Activated gamma-delta T cell treated with Interleukin-2 at 50 U/mL for 16 hours (primary cell): ENCODE measurements at places on chromosomes 13 and 19.
A peak's percentile ranks its signal among the peaks of the same experiment; 100 is the strongest.

GRCh38 chr19:16117594-16118033, 5.9 kb downstream of the RAB8A start:
- DNase-seq, result no peak

DNA sequence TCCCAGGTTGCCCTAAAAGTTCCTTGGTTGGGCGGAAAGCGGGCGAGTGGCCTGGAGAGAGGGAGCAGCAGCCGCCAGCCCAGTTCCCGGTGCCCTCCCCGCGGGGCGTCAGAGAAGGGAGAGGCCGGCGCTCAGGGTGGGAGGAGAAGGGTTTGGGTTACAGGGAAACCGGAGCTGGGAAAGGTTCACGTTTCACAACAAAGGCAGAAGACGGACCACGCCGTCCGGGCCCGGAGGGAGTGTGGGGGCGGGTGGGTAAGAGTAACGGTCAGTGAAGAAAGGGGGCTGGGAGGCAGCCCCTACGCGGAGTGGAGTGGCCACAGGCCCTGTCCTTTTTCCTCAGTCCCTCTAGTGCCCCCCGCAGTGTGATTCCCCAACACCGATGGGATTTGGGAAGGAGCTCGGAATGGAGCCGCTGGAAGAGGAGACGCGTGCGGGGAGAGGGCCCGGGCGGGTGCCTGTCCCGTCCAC, 1.6 kb downstream of the SIX5 start:
- DNase-seq, result no peak

DNA sequence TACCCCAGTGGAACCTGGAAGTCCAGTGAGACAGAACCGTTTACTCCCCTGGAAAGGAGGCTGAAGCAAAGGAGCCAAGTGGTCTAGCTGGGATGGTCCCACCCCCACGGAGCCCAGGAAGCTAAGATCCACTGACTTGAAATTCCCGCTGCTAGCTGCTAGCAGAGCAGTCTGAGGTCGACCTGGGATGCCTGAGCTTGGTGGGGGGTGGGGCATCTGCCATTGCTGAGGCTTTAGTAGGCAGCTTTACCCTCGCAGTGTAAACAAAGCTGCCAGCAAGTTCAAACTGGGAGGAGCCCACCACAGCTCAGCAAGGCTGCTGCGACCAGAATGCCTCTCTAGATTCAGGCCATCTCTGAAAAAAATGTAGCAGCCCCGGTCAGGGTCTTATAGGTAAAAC, 437.0 kb downstream of the SUCLA2 start:
- no peak for DNase-seq

- no peak for DNase-seq
These were observed 1.3 kb downstream of the HSD11B1L start for GRCh38 chr19:5682107-5682482.

- DNase-seq, result no peak
These were observed 347.4 kb downstream of the LIG4 start for GRCh38 chr13:107867701-107868661.

GRCh38 chr19:43735957-43736356, 18.8 kb downstream of the SMG9 start:
- no peak for DNase-seq

GRCh38 chr13:109036078-109036780, 406.8 kb downstream of the MYO16 start:
- DNase-seq, result no peak

DNA sequence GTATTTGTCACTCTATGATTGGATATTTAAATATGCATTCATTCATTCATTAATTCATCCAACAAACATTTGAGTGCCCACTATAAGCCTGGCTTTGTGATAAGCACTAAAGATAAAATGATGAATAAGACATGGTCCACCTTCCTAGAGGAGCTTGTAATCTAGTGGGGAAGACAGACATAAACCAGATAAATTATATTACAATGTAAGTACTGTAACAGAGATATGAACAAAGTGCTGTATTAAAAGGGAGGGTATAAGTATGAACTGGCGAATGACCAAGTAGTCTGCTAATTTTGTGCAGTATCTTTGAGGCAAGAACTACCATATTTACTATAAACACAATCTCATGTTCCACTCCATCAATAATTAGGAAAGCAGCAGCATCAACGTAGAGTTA, 88.2 kb downstream of the RBM26 start:
- DNase-seq, result no peak

- no peak for DNase-seq
These were observed 3.7 kb downstream of the COL4A2 start for GRCh38 chr13:110310541-110311442.

GRCh38 chr19:14786421-14786851, 8.1 kb upstream of the ADGRE2 start:
- no peak for DNase-seq

- no peak for DNase-seq
These were observed 136.2 kb upstream of the MCF2L start for GRCh38 chr13:112832811-112833210.

GRCh38 chr19:13366529-13367143, 139.6 kb downstream of the CACNA1A start:
- DNase-seq, result no peak

GRCh38 chr13:95920485-95920884, 132.7 kb downstream of the UGGT2 start:
- no peak for DNase-seq

DNA sequence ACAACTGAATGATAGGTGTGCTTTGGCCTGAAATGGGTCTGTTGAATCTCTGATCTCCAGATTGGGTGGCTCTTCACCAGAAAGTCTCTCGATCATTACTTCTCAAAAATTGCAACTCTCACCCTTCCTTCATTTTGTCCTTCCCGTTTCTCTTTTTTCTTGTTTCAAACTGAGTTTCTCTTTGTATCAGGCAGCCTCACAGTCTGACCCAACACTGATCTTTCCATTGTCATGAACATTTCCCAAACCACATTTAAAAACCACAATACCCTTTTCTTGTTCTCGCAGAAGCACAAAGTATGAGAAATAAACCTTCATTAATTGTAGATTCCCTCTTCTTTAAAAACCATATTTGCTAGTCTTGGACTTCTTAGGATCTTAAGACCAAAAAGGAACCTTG, 33.6 kb upstream of the HMGB1 start:
- DNase-seq, result no peak

GRCh38 chr19:34364830-34365462, at the start of gene GPI:
Gene GPI (plus strand): TSS chr19:34365196. CDS start chr19:34365267, 71 bp downstream.
- DNase-seq, result peak; percentile 56

- DNase-seq, result no peak
These were observed 674 bp upstream of the FBXL12 start for GRCh38 chr19:9819596-9819909.

DNA sequence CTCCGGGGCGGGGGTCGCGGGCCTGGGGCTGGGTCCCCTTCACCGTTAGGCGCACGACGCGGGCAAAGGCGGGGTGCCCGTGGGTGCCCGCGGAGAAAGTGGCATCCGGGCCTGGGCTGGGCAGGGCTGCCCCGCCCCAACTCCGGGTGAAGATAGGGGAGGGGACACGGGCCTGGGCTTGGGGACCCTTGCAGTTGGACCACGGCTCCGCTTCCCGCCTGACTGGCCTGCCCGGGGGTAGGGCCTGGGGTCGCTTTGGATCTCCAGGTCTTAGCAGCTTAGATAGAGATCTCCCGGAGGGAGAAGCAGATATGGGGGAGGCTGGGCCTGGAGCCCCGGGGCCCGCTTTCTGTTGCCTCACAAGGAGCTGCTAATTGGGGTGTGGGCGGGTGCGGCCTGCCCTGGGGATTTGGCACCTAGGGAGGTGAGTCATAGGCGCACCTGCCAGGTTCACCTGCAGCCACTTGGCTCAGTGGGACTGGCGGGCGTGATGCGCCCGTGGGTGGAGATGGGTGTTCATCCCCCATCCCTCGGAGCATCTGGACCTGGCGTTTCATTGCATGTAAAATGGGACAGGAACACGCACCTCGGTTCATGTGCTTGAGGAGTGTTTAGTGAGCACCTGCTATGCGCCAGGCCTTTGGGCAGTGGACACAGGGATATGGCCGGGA, 585 bp downstream of the MAP1S start:
- DNase-seq, result no peak

- DNase-seq, result no peak
These were observed 2.1 kb upstream of the PTBP1 start for GRCh38 chr19:795073-795611.

DNA sequence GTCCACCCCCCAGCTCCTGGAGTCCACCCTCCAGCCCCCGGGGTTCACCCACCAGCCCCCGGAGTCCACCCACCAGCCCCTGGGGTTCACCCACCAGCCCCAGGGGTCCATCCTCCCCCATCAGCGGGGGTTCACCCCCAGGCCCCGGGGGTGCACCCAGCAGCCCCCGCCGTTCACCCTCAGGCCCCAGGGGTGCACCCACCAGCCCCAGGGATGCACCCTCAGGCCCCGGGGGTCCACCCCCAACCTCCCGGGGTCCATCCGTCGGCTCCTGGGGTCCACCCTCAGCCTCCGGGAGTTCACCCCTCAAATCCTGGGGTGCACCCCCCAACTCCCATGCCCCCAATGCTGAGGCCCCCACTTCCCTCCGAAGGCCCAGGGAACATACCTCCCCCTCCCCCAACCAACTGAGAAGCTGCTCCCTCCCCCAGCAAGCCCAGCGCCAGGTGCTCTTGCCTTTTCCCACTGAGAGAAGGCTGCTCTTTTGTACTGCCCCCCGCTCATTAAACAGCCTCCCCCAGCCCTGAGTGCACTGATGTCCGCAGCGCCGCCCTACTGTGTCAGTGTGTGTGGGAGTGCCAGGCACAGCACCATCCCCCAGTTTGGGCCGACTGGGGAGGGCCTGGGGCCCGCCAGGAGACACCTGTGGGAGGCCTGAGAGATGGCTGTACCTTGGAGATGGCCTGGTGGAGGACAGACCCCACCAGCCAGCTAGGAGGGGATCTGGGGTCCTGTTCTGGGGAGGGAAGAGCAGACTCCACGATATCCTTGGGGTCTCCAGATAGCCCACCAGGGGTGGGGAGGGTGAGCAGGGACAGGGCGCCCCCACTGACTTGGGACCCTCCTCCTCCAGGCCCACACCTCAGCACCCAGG, 750 bp upstream of the AMH start:
- DNase-seq, result no peak

DNA sequence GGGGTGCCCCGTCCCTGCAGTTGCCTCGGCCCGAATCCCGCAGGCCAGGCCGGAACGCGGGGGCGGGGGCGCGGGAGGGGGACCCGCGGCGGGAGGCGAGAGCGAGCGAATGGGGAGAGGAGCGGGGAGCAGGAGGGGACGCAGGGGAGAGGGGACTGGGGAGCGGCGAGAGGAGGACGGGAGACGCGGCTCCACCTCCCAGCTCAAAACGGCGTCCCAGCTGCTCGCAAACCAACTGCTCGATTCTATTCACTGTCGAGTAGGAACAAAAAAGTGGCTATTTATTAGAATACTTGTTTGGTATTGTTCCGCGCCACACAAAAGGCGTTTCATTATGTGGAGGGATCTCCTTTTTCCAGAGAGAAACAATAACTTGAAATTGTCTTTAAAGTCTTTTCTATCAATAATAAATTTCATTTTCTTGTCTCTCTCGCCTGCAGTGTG, 10.6 kb upstream of the SOX1 start:
- no peak for DNase-seq

DNA sequence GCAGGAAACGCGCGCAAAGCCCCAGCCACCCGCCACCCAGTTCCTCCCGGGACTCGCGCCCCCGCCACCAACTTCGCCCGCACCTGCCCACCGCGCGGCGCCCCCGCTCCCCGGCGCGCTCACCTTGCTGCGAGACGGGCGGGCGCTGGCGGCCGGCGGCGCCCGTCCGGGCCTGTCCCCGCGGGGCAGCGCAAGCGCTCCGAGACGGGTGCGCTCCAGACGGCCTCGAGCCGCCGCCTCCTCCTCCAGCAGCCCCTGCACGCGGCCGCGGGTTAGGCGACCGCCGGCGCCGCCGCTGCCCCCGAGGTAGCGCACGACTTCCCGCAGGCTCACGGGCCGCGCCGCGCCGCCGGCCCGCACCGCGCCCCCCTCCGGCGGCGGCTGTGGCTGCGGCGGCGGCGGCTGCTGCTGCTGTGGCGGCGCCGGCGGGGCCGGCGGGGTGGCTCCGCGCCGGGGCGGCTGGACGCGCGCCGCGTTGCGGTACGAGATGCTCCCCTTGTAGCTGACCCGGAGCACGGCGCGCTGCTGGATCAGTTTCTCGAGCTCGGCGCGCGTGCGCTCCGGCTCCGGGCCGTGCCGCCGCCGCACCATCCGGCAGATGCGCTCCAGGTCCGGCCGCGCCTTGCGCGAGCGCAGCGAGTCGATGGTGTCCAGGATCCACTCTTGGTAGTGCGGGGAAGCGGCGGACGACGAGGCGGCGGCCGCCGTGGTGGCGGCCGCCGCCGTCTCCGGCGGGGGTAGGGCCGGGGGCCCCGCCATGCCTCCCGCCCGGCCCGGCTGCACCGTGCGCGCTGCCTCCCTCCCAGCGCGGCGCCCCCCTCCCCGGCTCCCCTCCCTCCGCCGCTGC, 666 bp downstream of the SAMD1 start:
- DNase-seq, result peak; percentile 36

- DNase-seq, result no peak
These were observed 13.1 kb upstream of the GGACT start for GRCh38 chr13:100601716-100602115.

GRCh38 chr13:86945584-86945983, 725.6 kb upstream of the SLITRK5 start:
- no peak for DNase-seq

DNA sequence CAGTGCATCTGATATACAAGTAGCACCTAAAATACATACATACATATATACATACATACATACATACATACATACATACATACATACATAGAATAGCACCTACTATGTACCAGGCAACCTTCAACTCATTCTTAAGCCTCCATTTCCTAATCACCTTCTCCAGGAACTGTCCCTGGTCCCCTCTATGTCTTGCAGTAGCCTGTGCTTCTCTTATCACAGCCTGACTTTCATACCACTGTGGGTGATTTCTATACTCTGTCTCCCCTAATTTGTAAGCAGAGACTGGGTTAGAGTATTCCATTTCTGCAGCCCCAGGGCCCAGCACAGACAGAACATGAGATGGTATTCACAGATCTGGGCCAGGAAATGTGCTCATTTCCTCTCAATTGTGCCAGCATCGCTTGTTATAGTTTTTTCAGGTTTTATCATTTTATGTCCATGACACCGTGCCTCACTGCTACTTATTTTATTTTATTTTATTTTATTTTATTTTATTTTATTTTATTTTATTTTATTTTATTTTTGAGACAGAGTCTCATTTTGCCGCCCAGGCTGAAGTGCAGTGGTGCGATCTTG, 14.2 kb upstream of the COLGALT1 start:
- no peak for DNase-seq

DNA sequence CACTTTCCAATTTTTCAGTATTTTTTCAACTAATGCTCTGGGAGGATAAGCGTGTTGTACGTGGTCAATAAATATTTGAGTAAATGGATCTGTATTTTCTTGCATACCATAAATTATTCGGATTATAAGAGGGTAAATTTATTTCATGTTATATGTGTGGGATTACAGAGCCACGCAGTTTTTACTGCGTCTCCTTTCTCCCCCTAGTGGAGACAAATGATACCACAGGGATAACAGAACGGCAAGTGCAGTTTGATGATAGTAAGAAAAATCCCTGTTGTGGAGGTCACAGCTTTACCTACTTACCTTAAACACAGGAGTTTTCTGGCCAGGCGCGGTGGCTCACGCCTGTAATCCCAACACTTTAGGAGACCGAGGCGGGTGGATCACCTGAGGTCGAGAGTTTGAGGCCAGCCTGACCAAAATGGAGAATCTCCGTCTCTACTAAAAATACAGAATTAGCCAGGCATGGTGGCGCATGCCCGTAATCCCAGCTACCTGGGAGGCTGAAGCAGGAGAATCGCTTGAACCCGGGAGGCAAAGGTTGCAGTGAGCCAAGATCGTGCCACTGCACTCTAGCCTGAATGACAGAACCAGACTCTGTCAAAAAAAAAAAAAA, 16.8 kb downstream of the MBD3L2B start:
- DNase-seq, result no peak
